Right lobe of liver (tissue), 6 donors: ENCODE measurements at places on chromosomes 16 and 17. TPM values are rescaled to one million over a fixed set of nuclear protein-coding genes. Genes with fewer than 3 reads are reported as not detected.

- H3K36me3 ChIP-seq: no peaks in the 10 kb centered on the region
- H3K27ac ChIP-seq: no peak overlapping the region
Measured at GRCh38 chr17:28712705-28713415, 1.2 kb upstream of the PROCA1 start.

- H3K4me3 ChIP-seq: no peak overlapping the region
- DNase-seq: no peak
- H3K4me1 ChIP-seq: no peaks in the 10 kb centered on the region
- H3K27me3 ChIP-seq: no peaks in the 10 kb centered on the region
- no peaks in the 10 kb centered on the region for H3K36me3 ChIP-seq
Measured at GRCh38 chr17:27974531-27975145, 67.8 kb upstream of the NLK start.

- H3K4me1 ChIP-seq: no peaks in the 10 kb centered on the region
- H3K27me3 ChIP-seq: no peaks in the 10 kb centered on the region
Measured at GRCh38 chr16:47377154-47377553, 83.7 kb downstream of the ITFG1 start.

GRCh38 chr17:77839698-77840512, 118.6 kb upstream of the TNRC6C start:
- H3K4me1 ChIP-seq: no peaks in the 10 kb centered on the region
- no peaks in the 10 kb centered on the region for H3K36me3 ChIP-seq
- H3K27me3 ChIP-seq: no peaks in the 10 kb centered on the region
- peak; percentile 18 for DNase-seq
- H3K4me3 ChIP-seq: no peak overlapping the region

- H3K4me1 ChIP-seq: no peaks in the 10 kb centered on the region
- H3K27me3 ChIP-seq: no peaks in the 10 kb centered on the region
- peak overlapping the region; percentile 52 for H3K27ac ChIP-seq
- no peak for DNase-seq
- peaks cover 76% of the 10 kb centered on the region for H3K36me3 ChIP-seq
Measured at GRCh38 chr17:21018894-21019293, 23.9 kb downstream of the USP22 start.

The HOXB6 gene
- total RNA-seq: 0.68 TPM

DNA sequence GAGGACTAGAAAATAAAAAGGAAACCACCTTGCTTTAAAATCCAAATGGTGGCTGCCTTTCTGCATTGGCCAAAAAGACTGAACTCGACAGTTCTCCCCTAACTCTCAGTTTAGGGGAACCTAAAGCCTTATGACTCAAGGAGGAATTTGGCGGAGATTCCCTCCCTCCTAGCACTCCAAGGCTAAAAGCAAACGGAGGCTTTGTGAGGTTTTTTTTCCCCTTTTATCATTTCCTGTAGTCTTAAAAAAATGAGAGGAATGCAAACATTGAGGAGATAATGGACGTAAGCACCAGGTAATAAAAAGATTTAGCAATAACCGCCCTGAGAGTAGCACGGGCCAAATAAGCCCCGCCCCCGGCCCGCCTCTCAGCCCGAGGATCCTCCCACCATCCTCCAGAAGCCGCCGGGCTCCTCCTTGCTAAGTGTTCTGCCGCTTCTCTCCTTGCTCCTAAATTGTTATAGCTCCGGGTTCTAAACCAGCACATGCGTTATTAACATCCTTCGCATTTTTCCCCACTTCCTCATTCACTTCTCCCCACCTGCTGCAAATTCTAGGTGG, 5.8 kb upstream of the KIFC3 start:
- peak; percentile 89 for DNase-seq
- H3K27ac ChIP-seq: peak overlapping the region; percentile 89
- H3K4me3 ChIP-seq: no peak overlapping the region
- H3K4me1 ChIP-seq: peaks cover 45% of the 10 kb centered on the region
- no peaks in the 10 kb centered on the region for H3K27me3 ChIP-seq
- no peaks in the 10 kb centered on the region for H3K36me3 ChIP-seq

DNA sequence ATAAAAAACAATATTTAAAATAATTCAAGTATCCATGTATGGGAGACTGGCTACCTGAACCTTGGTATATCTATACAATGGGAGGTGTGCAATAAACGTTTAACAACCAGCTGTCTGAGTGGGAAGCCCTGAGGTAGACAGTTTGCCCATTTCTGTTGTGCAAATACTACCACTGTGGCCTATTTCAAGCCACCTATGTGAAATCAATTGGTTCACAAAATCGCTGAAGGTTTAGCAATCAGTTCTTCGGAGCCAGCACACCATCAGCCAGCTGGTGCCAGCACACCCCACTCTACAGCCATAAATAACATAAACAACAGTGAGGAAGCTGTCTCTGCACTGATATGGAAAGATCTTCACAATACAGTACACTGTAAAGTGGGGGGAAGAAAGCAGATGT, 46.7 kb upstream of the KDM8 start:
- no peak for DNase-seq
- no peak overlapping the region for H3K4me3 ChIP-seq
- no peaks in the 10 kb centered on the region for H3K36me3 ChIP-seq
- no peak overlapping the region for H3K27ac ChIP-seq
- no peaks in the 10 kb centered on the region for H3K27me3 ChIP-seq

GRCh38 chr16:88478889-88479792, 26.1 kb downstream of the ZFPM1 start:
- H3K27me3 ChIP-seq: no peaks in the 10 kb centered on the region
- H3K4me3 ChIP-seq: no peak overlapping the region
- no peak overlapping the region for H3K27ac ChIP-seq
- H3K36me3 ChIP-seq: no peaks in the 10 kb centered on the region
- DNase-seq: no peak
- peaks cover 74% of the 10 kb centered on the region for H3K4me1 ChIP-seq

The PRSS27 gene
- 0.13 TPM for total RNA-seq

The TOM1L1 gene
- total RNA-seq: 74.5 TPM

The SMPD3 gene
- 2.4 TPM for total RNA-seq

- H3K36me3 ChIP-seq: no peaks in the 10 kb centered on the region
- no peaks in the 10 kb centered on the region for H3K27me3 ChIP-seq
- H3K27ac ChIP-seq: no peak overlapping the region
- H3K4me1 ChIP-seq: no peaks in the 10 kb centered on the region
- no peak for DNase-seq
Measured at GRCh38 chr16:76343769-76344168, 66.6 kb downstream of the CNTNAP4 start.

- no peaks in the 10 kb centered on the region for H3K27me3 ChIP-seq
- no peaks in the 10 kb centered on the region for H3K4me1 ChIP-seq
- no peak overlapping the region for H3K4me3 ChIP-seq
- H3K27ac ChIP-seq: no peak overlapping the region
- DNase-seq: no peak
Measured at GRCh38 chr17:17019430-17019762, 22.9 kb upstream of the MPRIP start.

DNA sequence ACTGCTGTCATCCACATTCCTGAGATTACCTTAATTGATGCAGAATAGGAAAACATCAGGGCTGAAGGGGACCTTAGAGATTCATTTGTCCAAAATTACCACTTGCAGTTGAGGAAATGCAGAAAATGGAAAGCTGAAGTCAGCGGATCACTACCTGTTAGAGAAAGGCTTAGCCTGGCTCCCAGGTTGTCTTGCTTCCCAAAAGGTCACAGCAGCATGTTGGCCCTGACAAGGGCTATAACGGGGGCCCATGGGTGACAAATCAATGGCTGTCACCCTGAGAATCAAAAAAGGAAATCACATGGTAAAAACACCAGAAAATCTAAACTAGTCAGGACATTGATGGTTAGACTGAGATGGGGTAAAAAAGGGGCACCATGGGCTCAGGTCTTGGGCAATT, 51.7 kb downstream of the HLF start:
- H3K4me3 ChIP-seq: no peak overlapping the region
- H3K27ac ChIP-seq: no peak overlapping the region
- no peak for DNase-seq
- no peaks in the 10 kb centered on the region for H3K27me3 ChIP-seq

DNA sequence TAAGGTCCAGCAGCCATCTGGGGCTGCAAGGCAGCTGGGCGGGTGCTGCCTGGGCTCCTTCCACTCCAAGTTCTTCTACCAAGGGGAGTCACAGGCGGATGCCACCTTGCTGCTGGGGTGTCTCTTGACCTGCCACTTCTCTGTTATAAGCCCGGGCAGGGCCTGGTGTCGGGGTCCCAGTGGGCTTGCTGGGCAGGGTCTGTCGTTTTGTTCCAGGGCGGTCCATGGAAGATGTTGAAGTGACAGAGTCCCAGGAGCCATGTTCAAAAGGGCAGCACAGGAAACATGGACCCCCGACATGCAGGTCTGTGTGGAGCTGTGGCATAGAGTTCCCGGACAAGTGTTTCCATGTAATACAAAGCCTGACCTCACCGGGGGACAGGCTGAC, 91.1 kb downstream of the TNFRSF13B start:
- H3K27me3 ChIP-seq: no peaks in the 10 kb centered on the region
- H3K27ac ChIP-seq: no peak overlapping the region
- H3K36me3 ChIP-seq: no peaks in the 10 kb centered on the region

DNA sequence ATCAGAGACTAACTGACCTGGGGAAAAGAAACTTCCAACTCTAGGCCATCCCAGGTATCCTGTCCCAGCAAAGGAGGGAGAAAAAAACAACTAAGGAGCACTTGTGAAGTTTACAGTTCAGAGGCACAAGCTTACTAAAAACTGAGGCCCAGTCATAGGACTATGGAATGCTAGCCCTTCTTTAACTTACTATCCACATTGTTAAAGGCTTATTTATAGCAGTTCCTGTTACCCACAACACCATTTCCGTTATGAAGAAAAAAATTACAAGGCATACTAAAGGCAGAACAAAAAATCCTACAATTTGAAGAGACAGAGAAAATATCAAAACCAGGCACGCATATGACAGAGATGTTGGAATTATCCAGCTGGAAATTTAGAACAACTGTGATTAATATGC, 159.1 kb downstream of the CDH11 start:
- no peak overlapping the region for H3K27ac ChIP-seq
- no peaks in the 10 kb centered on the region for H3K27me3 ChIP-seq
- no peaks in the 10 kb centered on the region for H3K4me1 ChIP-seq
- H3K4me3 ChIP-seq: no peak overlapping the region
- H3K36me3 ChIP-seq: no peaks in the 10 kb centered on the region
- DNase-seq: no peak

DNA sequence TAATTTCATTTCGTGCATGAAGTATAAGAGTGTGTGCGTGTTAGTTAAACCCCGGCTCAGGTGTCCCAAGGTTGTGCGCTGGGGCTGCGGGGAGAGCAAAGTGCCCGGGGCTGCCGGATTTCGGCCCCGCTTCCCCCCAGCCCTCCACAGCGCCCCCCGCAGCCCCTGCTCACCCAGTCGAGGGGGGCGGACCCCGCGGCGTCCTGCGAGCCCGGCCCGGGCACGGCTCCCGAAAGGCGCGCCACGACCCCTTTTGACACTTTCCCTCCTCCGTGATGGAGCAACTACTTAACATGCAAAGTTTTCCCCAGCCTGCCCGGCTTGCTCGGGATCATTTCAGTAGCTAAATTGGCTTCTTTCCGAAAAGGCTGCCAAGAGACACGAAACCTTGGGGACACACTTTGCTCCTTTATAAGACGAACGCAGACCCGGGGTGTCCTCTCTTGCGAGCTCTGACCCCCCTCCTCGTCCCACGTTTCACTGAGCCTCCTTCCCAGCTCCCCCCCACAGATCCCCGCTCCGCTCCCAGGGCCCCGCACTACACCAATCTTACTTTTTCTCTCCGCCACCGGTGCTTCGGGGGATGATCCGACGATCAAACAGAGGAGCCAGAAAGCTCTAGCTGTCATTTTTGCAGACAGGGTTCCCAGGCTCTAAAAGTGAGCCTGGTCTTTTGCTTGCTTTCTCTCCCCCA, 552 bp downstream of the C17orf58 start:
- no peaks in the 10 kb centered on the region for H3K27me3 ChIP-seq
- no peaks in the 10 kb centered on the region for H3K4me1 ChIP-seq
- H3K27ac ChIP-seq: no peak overlapping the region
